ENCODE measurements at places on chromosomes 1 and 21. TPM values are rescaled to one million over a fixed set of nuclear protein-coding genes. Genes with fewer than 3 reads are reported as not detected.

DNA sequence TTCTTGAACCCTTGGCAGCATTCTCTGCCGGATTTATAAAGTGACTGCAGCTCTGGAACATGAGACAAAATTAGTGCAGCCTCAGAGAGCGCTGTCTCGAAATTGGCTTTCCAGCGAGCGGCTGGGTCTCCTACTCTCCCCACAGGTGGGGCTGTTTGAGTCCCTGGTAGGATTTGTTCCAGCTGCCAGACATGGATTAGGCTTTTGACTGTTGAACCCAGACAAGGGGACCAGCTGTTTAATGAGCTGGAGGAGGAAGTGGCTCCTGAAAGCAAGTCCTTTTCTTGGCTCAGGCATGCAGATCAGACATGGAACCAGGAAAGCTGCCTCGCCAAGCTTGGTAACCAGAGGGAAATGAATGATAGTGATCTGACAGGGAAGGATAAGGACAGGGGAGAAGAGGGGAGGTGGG is 69.6 kb downstream of the UBIAD1 start:
- H3K36me3 ChIP-seq: no peaks in the 10 kb centered on the region
- DNase-seq: no peak
- H3K4me3 ChIP-seq: no peak overlapping the region
- peaks cover 78% of the 10 kb centered on the region for H3K27me3 ChIP-seq
- peaks cover 8% of the 10 kb centered on the region for H3K4me1 ChIP-seq

GRCh38 chr1:246768403-246769020 is 44.3 kb downstream of the SCCPDH start:
- no peak overlapping the region for H3K4me3 ChIP-seq
- H3K36me3 ChIP-seq: peaks cover 35% of the 10 kb centered on the region
- DNase-seq: no peak
- H3K4me1 ChIP-seq: no peaks in the 10 kb centered on the region

DNA sequence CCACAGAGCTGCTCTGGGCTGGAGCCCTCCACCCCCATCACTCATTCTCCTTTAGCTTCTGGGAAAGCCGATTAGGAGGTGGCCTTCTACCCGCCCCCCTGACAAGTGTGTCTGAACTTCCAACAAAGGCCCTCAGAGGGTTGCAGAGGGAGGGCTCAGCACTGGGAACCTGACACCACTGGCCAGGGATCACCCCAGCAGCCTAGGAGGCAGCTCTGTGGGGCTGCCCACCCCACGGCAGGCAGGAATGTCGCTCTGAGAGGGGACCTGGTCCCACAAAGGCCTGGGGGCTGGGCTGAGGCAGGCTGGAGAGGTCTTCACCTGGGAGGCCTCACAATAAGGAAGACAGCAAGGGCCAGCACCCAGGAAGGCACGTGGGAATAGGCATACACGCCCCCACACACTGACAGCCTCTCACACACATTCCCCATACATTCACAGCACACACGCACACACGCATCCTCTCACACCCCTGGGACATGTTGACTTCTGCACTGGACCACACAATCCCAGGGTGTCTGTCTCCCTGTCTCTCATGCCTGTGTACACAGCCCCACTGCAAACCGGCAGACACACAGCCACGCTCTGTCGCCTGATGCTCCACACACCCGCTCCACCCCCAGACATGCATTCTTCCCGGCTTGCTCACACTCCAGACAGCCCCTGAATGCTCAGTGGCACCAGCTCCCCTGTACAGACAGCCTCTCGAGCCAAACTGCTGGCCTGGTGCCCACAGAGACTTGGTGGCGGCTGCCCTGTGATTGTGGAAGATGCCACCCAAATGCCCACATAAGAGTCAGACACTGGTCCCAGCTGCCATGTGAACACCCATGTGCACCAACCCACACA is 30.7 kb downstream of the DMBX1 start:
- peak overlapping the region; percentile 91 for H3K27ac ChIP-seq
- peaks cover 51% of the 10 kb centered on the region for H3K4me1 ChIP-seq
- H3K4me3 ChIP-seq: peak overlapping the region; percentile 11
- H3K36me3 ChIP-seq: no peaks in the 10 kb centered on the region

GRCh38 chr21:44529503-44530125 is 10.4 kb downstream of the KRTAP10-1 start:
- peak; percentile 85 for DNase-seq
- H3K36me3 ChIP-seq: no peaks in the 10 kb centered on the region
- H3K27me3 ChIP-seq: peaks cover 13% of the 10 kb centered on the region
- no peaks in the 10 kb centered on the region for H3K4me1 ChIP-seq
- H3K27ac ChIP-seq: no peak overlapping the region
- H3K4me3 ChIP-seq: no peak overlapping the region

Gene FAM151A
- total RNA-seq: not detected

Gene FHAD1
- not detected for total RNA-seq

GRCh38 chr1:11838349-11839272 is 9.0 kb downstream of the NPPA start:
- peaks cover 20% of the 10 kb centered on the region for H3K4me1 ChIP-seq
- H3K27me3 ChIP-seq: no peaks in the 10 kb centered on the region
- H3K4me3 ChIP-seq: no peak overlapping the region

Gene KRTAP20-4
- total RNA-seq: not detected

DNA sequence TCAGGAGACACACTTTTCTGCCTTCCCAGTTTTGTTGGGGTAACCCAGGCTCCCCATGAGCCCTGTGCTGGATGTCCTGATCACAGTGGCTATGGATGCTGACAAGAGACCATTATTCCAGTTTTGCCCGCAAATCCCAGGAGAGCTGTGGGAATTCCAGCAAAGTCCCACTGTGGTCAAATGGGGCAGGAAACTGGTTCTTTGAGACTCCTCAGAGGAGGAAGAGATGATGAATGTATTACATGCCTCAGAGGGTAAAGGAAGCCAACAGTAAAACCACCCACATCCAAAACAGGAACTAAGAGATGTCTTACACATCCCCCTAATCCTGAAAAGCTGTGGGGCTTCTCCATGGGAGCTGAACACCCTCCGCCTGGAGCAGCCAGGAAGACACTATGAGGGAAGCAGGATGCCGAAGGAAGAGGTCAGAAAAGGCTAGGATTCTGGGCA is 12.8 kb upstream of the MPZL1 start:
- no peaks in the 10 kb centered on the region for H3K36me3 ChIP-seq
- no peaks in the 10 kb centered on the region for H3K27me3 ChIP-seq
- no peak overlapping the region for H3K4me3 ChIP-seq
- no peak overlapping the region for H3K27ac ChIP-seq
- peaks cover 35% of the 10 kb centered on the region for H3K4me1 ChIP-seq
- DNase-seq: no peak

GRCh38 chr1:18422076-18422777 is 58.5 kb upstream of the KLHDC7A start:
- no peak overlapping the region for H3K27ac ChIP-seq
- DNase-seq: no peak
- no peaks in the 10 kb centered on the region for H3K36me3 ChIP-seq
- no peaks in the 10 kb centered on the region for H3K4me1 ChIP-seq

GRCh38 chr21:34553151-34553952 is 41.3 kb upstream of the KCNE1 start:
- peak overlapping the region; percentile 64 for H3K4me3 ChIP-seq
- peak overlapping the region; percentile 94 for H3K27ac ChIP-seq
- DNase-seq: no peak
- H3K27me3 ChIP-seq: no peaks in the 10 kb centered on the region
- H3K36me3 ChIP-seq: no peaks in the 10 kb centered on the region
- peaks cover 43% of the 10 kb centered on the region for H3K4me1 ChIP-seq

Gene DCDC2B
- not detected for total RNA-seq

Gene HNRNPCL2
- total RNA-seq: not detected

- H3K36me3 ChIP-seq: no peaks in the 10 kb centered on the region
- no peaks in the 10 kb centered on the region for H3K27me3 ChIP-seq
- no peak for DNase-seq
- H3K4me3 ChIP-seq: no peak overlapping the region
Observed at GRCh38 chr1:72845381-72845780, 563.0 kb upstream of the NEGR1 start.

GRCh38 chr1:168271636-168272035 is 9.0 kb upstream of the TBX19 start:
- peaks cover 2% of the 10 kb centered on the region for H3K36me3 ChIP-seq
- H3K27me3 ChIP-seq: no peaks in the 10 kb centered on the region
- DNase-seq: no peak
- peaks cover 12% of the 10 kb centered on the region for H3K4me1 ChIP-seq
- H3K27ac ChIP-seq: no peak overlapping the region

Gene TRIM45
- total RNA-seq: 6.0 TPM

- H3K4me3 ChIP-seq: peak overlapping the region; percentile 47
- H3K36me3 ChIP-seq: no peaks in the 10 kb centered on the region
- no peaks in the 10 kb centered on the region for H3K27me3 ChIP-seq
- no peak for DNase-seq
- peaks cover 35% of the 10 kb centered on the region for H3K4me1 ChIP-seq
Observed at GRCh38 chr1:5938101-5938646, 54.1 kb downstream of the NPHP4 start.

DNA sequence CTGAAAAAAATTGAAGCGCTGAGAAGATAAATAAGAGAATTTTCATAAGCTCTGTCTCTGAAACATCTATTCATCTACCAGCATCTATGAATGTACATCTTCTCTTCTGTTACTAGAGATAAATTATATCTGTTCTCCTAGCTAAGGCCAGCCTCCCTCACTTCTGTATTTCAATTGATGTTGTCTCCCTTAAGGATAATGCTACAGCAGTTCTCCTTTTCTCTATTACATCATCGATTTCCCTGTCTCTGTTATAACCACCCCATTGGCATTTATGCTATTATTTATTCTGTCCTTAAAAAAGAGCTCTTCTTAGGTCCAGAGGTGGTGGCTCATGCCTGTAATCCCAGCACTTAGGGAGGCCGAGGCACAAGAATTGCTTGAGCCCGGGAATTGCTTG is 42.9 kb upstream of the TMCO2 start:
- H3K36me3 ChIP-seq: peaks cover 6% of the 10 kb centered on the region
- no peak overlapping the region for H3K27ac ChIP-seq
- H3K4me1 ChIP-seq: peaks cover 7% of the 10 kb centered on the region
- no peaks in the 10 kb centered on the region for H3K27me3 ChIP-seq
- H3K4me3 ChIP-seq: no peak overlapping the region

Gene NFIA
- total RNA-seq: 47.3 TPM

DNA sequence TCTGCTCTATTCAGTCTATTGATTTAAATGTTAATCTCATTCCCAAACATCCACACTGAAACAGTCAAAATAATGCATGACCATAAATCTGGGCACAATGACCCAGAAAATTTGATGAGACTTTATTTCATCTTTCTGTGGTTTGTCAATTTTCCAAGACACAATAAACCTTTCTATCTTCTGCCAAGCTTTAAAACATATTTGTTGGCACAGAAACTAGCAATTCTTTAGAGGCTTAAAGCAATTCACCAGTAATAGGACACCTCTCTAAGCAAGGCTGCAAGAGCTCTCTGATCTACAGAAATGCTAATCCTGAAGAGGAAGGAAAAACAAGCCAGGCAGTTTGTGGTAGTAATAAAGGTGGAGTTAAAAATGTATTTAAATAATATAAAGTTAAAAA is 113.7 kb downstream of the FCRL5 start:
- no peak overlapping the region for H3K27ac ChIP-seq
- H3K27me3 ChIP-seq: peaks cover 25% of the 10 kb centered on the region
- no peaks in the 10 kb centered on the region for H3K4me1 ChIP-seq
- no peaks in the 10 kb centered on the region for H3K36me3 ChIP-seq

Gene SLAMF8
- total RNA-seq: not detected

- no peak for DNase-seq
- H3K4me1 ChIP-seq: peaks cover 14% of the 10 kb centered on the region
- no peak overlapping the region for H3K4me3 ChIP-seq
- H3K27me3 ChIP-seq: no peaks in the 10 kb centered on the region
Observed at GRCh38 chr1:199170711-199171110, 531.9 kb downstream of the PTPRC start.

- H3K27me3 ChIP-seq: no peaks in the 10 kb centered on the region
- H3K36me3 ChIP-seq: peaks cover 38% of the 10 kb centered on the region
- no peak overlapping the region for H3K27ac ChIP-seq
- no peaks in the 10 kb centered on the region for H3K4me1 ChIP-seq
Observed at GRCh38 chr21:43687566-43688399, 28.4 kb downstream of the RRP1B start.

GRCh38 chr1:108140936-108141335 is 59.2 kb downstream of the SLC25A24 start:
- peaks cover 38% of the 10 kb centered on the region for H3K4me1 ChIP-seq
- peak overlapping the region; percentile 76 for H3K27ac ChIP-seq
- H3K27me3 ChIP-seq: no peaks in the 10 kb centered on the region
- peaks cover 45% of the 10 kb centered on the region for H3K36me3 ChIP-seq
- DNase-seq: no peak

- no peak overlapping the region for H3K27ac ChIP-seq
- H3K36me3 ChIP-seq: peaks cover 2% of the 10 kb centered on the region
- peak overlapping the region; percentile 61 for H3K4me3 ChIP-seq
- DNase-seq: no peak
- peaks cover 52% of the 10 kb centered on the region for H3K27me3 ChIP-seq
Observed at GRCh38 chr1:156623946-156624813, 5.0 kb downstream of the HAPLN2 start.

Gene LCE2C
- not detected for total RNA-seq

DNA sequence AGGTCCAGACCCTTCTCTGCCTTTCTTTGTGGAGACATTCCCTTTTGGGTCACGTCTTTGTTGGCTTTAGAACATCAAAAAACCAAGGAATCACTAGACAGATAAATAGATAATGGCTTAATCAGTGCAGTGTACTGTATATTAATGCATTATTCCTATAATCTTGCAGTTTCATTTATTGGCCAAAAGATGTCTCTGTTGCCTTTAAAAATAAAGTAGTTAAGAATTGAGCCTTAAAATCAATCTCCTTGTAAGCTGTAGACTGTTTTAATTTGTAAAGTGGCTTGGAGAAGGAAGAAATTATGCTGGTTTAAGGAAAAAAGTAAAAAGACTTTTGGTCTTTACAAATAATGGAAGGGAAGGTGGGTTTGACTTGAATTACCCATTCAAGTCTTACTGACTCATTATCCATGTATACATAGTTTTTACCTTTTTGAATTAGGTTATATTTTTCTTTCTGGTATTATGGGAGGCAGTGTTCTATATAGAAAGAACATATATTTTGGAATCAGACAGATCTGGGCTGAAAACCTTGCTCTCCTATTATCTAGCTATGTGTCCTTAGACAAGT is 84.6 kb downstream of the VPS13D start:
- H3K4me1 ChIP-seq: peaks cover 44% of the 10 kb centered on the region
- peaks cover 19% of the 10 kb centered on the region for H3K36me3 ChIP-seq
- no peaks in the 10 kb centered on the region for H3K27me3 ChIP-seq
- DNase-seq: no peak

GRCh38 chr1:246460406-246460805 is 46.7 kb downstream of the SMYD3 start:
- H3K4me1 ChIP-seq: peaks cover 3% of the 10 kb centered on the region
- H3K27ac ChIP-seq: no peak overlapping the region
- H3K4me3 ChIP-seq: no peak overlapping the region
- DNase-seq: no peak
- peaks cover 2% of the 10 kb centered on the region for H3K36me3 ChIP-seq

DNA sequence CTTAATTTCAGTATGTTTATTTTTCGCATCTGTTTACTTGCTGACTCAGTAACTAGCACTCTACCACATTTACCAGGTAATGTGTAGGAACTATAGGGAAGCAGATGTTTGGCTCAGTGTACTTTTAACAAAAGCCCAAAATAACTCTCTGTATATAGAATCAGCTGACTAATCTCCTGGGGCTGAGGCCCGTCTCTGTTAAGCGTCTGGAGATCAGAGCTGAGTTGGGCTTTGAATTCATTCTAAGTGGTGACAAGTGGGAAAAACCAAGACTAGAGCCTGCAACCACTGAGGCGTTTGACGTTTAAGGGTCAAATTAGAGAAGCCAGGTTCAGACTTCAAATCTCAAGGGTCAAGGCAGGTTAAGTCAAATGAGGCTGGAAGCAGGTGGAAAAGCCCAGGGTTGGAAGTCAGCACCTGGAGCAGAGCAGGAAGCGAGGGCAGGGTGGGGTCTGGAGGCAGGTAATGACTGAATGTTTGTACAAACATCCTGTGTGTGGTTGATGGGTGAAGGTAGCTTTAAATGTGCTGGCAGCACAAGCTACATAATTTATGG is 56.8 kb upstream of the LYST start:
- peak overlapping the region; percentile 90 for H3K27ac ChIP-seq
- H3K4me3 ChIP-seq: no peak overlapping the region
- no peaks in the 10 kb centered on the region for H3K27me3 ChIP-seq
- H3K4me1 ChIP-seq: peaks cover 52% of the 10 kb centered on the region
- no peaks in the 10 kb centered on the region for H3K36me3 ChIP-seq
